ENCODE measurements at places on chromosomes 2 and 18.

GRCh38 chr18:25180973-25181548 is 170.9 kb downstream of the ZNF521 start:
- DNase-seq = no peak

- DNase-seq = no peak
Observed at GRCh38 chr2:64839844-64840243, 149.4 kb upstream of the SLC1A4 start.

GRCh38 chr2:44549099-44549471 is 187.3 kb downstream of the CAMKMT start:
- no peak for DNase-seq

- DNase-seq = no peak
Observed at GRCh38 chr2:180660881-180661685, 319.3 kb upstream of the UBE2E3 start.

DNA sequence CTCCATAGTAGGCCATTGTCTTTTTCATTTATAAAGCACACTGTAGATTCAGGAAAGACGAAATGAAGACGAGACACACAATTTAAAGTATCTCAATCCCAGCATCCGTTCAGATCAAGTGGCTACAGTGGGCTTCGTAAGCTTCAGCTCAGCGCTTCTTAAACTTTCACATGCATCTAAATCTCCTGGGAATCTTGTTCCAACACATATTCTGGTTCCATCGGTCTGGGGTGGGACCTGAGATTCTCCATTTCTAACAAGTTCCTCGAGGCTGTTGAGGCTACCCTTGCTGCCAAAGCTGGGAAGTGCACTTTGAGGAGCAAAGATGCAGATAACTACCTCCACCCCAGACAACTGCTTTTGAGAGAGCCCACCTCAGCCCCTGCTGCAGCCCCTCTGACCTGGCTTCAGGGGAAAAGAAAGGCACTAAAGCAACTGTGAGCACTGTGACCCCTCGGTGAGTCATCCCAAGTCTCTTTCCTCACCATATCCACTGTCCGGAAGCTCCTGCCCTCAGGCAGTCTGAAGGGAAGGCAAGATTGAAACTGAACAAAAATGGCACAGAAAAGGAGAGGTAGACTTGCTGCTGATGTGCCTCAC is 201.1 kb upstream of the FBXO11 start:
- no peak for DNase-seq

DNA sequence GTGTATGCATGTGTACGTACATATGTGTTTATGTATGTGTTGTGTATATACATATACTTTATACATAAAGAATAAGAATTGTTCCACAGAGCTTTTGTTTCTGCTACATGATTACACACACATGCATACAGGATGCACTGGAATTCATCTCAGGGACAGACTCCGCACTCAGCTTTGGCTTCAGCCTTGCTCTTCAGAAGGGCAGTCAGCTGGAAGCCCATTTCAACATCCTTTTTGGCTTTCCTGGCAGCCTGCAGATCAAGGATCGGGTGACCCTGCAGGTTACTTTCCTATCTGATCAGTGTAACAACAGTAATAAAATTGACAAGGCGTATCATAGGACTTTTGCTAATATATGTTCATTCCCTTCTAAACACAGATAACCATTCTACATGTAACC is 144.1 kb upstream of the COPS8 start:
- DNase-seq = no peak

- no peak for DNase-seq
Observed at GRCh38 chr2:9333591-9334171, 89.6 kb downstream of the ITGB1BP1 start.

- no peak for DNase-seq
Observed at GRCh38 chr2:24825883-24826772, 32.9 kb downstream of the CENPO start.

GRCh38 chr2:97747285-97747684 is 33.9 kb downstream of the ZAP70 start:
- DNase-seq = no peak

- DNase-seq = no peak
Observed at GRCh38 chr2:239208465-239209180, 192.2 kb downstream of the HDAC4 start.

DNA sequence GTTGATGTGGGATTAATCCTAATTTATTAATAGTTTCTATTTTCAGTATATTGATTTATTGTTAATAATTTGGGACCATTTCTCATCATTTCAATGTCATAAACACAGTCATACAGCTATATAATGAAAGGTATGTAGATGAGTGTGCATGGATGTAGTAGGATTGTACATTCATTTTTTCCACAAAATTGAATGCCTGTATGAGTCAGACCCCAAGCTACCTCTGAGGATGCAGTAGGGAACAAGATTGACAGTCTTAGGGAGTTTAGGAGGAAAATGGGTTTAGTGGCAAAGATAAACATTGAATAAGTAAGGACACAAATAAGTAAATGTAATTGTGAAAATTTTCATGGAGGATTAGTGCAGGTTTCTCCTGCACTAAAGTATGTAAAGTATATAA is 14.1 kb upstream of the TMEFF2 start:
- DNase-seq = no peak

GRCh38 chr18:33051407-33051806 is 278.6 kb upstream of the KLHL14 start:
- DNase-seq = no peak

DNA sequence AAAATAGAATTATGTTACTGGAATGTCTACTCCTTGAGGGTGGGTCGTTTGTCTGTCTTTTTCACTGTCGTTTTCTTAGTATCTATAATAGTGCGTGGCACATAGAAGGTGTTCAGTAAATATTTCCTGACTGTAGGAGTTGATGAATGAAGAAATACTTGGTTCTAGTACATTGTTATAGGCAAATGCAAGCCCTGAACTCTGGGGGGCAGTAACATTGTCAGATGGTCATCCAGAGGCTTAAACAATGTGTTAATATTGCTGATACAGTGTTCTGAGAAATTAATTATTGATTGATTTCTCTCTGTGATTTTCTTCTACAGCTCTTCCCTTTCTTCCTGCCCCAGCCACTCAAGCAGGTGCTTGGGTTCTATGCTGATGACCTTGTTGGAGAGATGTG is 24.4 kb upstream of the THOC1 start:
- no peak for DNase-seq

DNA sequence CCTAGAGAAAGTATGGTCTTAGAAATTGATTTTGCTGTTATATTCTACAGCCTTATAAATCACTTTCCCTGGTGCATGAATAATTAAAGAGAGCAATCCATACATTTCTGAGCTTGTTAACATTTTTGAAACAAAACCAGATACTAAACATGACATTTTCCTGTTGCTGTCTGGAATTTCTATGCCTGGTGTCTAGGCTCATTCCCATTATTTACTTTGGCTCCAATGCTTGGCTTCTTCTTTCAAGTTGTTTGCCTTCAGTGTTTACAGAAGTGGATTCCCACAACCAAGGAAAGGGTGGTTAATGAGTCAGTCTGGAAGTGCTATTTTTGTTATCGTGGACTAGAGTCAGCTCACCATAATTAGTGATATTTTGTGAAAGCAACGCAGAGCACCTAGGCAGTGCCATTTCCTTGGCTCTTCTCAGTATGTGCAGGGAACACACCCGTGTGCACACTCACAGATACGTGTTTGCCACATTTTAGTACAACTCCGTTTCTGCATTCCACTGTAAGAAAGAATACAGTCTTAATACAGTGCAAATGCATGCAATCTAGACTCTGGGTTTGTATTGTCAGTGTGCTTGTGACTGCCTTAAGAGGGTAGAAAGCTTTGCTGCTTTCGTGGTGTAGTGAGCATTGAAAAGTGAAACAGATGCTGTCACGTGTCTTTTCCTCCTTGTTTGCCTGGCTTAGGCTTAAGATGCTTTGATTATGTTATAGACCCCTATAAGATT is 185.0 kb upstream of the RASGRP3 start:
- DNase-seq = no peak

- no peak for DNase-seq
Observed at GRCh38 chr18:67425672-67426071, 90.8 kb downstream of the DSEL start.

- no peak for DNase-seq
Observed at GRCh38 chr2:31052284-31052683, 86.0 kb downstream of the GALNT14 start.

- DNase-seq = no peak
Observed at GRCh38 chr2:131046028-131046917, 47.0 kb downstream of the FAM168B start.

GRCh38 chr2:189327879-189328847 is 113.1 kb upstream of the WDR75 start:
- DNase-seq = no peak

- DNase-seq = no peak
Observed at GRCh38 chr18:35038881-35039491, 2.2 kb upstream of the MAPRE2 start.

- DNase-seq = no peak
Observed at GRCh38 chr2:119086327-119086726, 72.2 kb downstream of the C1QL2 start.

- no peak for DNase-seq
Observed at GRCh38 chr2:6224267-6224666, 532.1 kb downstream of the SOX11 start.

DNA sequence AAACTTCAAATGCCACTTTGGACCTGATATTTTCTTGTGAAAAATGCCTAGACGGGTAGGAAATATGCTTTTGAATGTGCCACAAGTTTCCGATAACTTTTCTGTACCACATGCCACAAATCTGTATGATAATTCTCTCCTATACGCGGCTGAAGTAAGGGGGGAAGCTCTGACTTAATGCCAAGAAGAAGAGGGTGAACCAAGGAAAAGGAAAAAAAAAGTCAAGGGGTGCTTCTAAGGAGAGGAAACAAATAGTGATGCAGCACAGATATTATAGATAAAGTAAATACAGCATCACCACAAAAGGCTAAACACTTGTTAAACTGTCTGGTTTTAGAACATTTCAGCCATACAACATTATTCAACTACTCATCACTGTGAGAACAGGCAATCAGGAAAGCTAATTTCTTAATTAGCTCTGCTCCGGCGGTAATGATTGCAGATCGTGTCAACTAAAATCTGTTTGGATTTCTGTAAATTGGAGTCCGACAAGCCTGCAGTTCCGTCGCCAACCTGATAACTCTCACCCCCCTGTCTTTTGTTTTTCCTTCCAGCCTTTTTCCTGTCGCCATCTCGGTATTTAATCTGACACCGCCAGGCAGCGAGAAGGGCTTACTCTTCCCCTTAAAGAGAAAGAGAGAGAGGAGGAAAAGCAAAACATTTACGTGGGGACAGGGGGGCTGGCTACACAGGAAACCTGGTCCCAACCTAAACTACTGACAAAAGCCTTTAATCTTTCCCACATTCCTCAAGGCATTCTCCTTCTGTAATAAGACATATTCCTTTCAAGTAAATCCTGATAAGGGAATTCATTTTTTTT is 67.5 kb downstream of the ZEB2 start:
- no peak for DNase-seq

GRCh38 chr2:168515502-168515901 is 59.4 kb downstream of the CERS6 start:
- DNase-seq = no peak

- peak; percentile 46 for DNase-seq
Observed at GRCh38 chr18:2627821-2628276, 27.7 kb upstream of the SMCHD1 start.

- DNase-seq = no peak
Observed at GRCh38 chr18:75450906-75451305, 23.4 kb upstream of the SMIM21 start.

All from T-helper 2 cell treated with Interferon-gamma antibody and Interleukin-4, amounts not matched to agents 5 μg/mL and 100 μg/mL, for 36 hours (primary cell).